ENCODE measurements at places on chromosomes 6 and 20.

DNA sequence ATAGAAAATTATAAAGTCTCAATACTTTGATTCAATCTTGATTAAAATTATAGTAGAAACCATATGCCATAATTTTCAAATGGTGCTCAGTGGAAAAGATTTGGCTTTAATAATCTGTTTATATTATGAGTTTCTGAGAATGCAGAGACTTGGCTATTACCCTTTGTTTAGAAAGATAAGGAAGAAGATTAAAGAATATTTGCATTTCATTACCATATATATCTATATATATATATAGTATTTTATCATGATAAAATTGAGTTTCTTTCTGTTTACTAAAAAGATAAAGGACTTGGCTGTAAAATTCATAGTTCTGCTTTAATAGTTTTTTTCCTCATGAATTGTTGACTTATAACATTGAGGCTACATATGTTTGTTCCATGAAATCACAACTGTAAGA is 679.3 kb upstream of the MAP3K7 start:
- no peak for DNase-seq

- DNase-seq: no peak
Observed at GRCh38 chr6:20241102-20241501, 28.8 kb upstream of the MBOAT1 start.

DNA sequence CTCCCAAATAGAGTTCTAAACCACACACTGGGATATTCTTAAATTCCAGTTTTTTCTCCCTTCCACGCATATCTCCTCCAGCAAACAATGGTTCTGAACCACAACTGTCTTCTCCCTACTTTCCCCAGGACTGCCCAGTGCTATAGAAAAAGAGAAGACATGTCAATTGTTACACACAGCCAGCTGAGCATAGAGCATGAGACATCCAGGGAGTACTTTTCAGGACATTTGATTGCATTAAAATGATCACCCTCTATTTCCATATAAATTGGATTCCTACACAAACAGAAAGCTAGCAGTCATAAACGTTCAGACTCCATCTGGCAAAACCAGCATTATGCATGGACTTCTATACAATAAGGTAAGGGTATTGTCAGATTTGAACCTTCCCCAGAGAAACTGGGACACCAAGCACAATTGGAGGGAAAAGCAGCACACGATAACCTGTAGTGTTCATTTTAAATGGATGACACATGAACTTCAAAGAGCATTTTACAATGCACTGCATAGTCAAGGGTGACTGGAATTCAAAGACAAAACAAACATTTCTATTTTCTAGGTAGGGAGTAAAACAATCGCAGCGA is 93.1 kb upstream of the HEY2 start:
- peak; percentile 87 for DNase-seq

DNA sequence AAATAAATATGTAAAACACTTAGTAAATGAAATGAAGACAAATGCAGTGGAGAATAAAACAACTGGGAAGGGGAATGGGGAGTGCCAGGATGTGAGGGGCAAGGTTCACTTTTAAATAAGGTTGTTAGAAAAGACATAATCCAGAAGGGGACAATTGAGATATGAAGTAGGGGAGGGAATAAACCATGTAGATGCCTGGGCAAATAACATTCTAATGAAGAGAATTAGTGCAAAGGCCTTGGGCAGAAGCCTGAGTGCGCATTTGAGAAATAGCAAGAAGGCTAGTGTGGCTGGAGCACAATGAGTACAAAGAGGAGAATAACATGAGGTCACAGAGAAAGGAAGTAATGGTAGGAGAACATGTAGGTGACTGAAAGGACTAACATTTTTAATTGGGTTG is 2.4 kb downstream of the CEP57L1 start:
- DNase-seq: no peak
